ENCODE measurements at places on chromosomes 7 and 10. TPM values are rescaled to one million over a fixed set of nuclear protein-coding genes. Genes with fewer than 3 reads are reported as not detected.

COL13A1 gene
- 2.5 TPM for total RNA-seq

ANKRD16 gene
- total RNA-seq: 9.4 TPM

SRI gene
- total RNA-seq: 77.8 TPM

SCIN gene
- total RNA-seq: 10.6 TPM

PLAC9 gene
- 8.5 TPM for total RNA-seq

KCND2 gene
- 6.0 TPM for total RNA-seq

NKX2-3 gene
- total RNA-seq: 4.4 TPM

IQCE gene
- 36.1 TPM for total RNA-seq

ICA1 gene
- total RNA-seq: 26.4 TPM

MTURN gene
- 36.3 TPM for total RNA-seq

PRSS2 gene
- total RNA-seq: 94.5 TPM

CLRN3 gene
- total RNA-seq: 40.8 TPM

ADAM8 gene
- total RNA-seq: 12.7 TPM

CDC14C gene
- total RNA-seq: not detected
